Muscle of leg (tissue), 16 donors: ENCODE measurements at places on chromosomes 16 and 17. TPM values are rescaled to one million over a fixed set of nuclear protein-coding genes. Genes with fewer than 3 reads are reported as not detected.

DNA sequence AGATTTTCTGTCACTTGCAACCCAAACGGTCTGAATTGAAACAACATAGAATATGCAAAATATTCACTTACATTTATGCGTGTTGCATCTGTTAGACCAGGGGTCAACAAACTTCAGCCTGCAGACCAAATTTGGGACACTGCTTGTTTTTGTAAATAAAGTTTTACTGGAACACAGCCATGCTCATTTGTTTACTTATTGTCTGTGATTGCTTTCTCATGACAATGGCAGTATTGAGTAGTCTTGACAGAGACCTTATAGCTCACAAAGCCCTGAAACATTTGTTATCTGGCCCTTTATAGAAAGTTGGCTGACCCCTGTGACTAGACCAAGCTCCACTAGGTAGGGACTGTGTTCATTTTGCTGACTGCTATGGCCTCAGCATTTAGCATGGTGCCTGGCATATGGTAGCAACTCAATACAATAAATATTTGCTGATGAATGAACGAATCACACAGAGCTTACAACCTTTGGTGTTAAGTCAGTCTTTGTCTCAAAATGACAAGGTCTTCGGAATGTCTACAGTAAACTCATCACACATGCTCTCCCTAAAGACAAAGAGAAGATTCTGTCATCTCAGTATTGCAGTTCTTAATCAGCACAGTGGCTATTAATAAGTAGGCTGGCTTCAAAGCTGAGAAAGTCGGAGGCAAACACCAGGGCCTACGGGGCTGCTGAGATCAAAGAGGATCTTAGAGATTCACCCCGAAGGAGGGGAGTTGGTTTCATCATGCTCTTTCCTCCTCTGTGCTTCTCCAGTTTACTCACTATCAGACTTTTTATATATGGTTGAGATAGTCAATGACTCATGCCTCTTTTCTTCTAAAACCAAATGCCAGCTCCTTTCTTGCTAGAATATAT, 95.2 kb upstream of the AXIN2 start:
- DNase-seq, result no peak
- H3K4me1 ChIP-seq, result no peaks in the 10 kb centered on the region
- no peak overlapping the region for H3K4me3 ChIP-seq
- H3K27ac ChIP-seq, result no peak overlapping the region

Gene EVPL
- total RNA-seq, result not detected

- H3K36me3 ChIP-seq, result no peaks in the 10 kb centered on the region
- peaks cover 6% of the 10 kb centered on the region for H3K27me3 ChIP-seq
- peak; percentile 57 for DNase-seq
- no peak overlapping the region for H3K27ac ChIP-seq
- peaks cover 1% of the 10 kb centered on the region for H3K4me1 ChIP-seq
- H3K4me3 ChIP-seq, result no peak overlapping the region
Observed at GRCh38 chr16:28549301-28549899, 4.3 kb upstream of the SGF29 start.

DNA sequence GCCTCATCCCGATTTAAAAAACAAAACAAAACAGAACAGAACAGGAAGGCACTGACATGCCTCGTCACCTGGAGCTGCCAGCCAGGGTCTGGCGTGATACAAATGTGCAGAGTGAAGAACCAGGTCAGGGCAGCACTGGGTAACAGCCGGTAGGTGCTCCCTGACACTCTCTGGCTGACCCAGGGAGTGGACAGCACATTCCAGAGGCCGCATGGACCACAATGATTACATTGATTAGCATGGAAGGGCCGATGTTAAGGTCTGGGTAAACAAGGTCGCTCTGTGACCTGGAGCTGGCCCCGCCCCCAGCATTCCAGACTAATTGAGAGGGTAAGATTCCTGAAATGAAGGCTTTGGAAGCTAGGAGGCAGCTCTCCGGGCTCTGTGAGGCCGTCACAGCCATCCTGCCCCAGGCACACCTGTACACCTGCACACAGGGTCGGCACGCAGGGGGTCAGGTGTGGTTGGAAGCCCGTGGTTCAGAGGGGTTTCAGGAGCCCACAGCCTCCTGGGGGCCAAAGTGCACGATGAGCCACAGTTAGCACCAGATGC, 21.4 kb downstream of the PIEZO1 start:
- H3K4me1 ChIP-seq, result peaks cover 35% of the 10 kb centered on the region
- peaks cover 13% of the 10 kb centered on the region for H3K27me3 ChIP-seq
- no peak overlapping the region for H3K27ac ChIP-seq
- no peak for DNase-seq
- peaks cover 13% of the 10 kb centered on the region for H3K36me3 ChIP-seq

DNA sequence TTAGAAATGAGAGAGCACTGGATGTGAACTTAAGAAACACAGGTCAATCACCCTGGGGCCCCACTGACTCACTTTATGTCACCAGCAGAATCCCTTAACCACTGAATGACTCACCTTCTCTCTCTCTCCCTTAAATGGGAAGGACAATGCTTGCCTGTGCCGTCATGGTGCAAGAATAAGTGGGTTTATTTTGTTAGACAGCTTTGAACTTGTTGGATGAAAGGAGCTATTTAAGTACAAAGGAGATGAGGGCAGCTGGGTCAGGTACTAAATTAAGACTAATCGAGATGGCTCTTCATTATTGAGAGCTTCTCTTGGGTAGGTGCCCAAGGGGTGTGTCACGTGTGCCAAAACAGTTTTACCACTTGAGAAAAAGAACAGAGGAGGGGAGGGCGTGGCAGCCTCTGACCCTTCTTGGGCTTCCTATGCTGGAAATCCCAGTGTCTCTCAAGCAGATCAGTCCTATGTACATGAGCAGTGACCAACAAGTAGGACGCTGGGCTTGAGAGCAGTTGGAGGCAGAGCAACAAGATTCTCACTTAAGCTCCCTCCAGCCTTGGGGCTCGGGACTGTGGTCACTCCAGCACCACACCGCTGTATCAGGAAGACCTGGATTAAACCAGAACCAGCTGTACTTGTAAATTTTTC, 6.7 kb upstream of the KRT31 start:
- no peak overlapping the region for H3K4me3 ChIP-seq
- H3K27ac ChIP-seq, result no peak overlapping the region
- peaks cover 4% of the 10 kb centered on the region for H3K27me3 ChIP-seq
- H3K4me1 ChIP-seq, result no peaks in the 10 kb centered on the region
- no peaks in the 10 kb centered on the region for H3K36me3 ChIP-seq

DNA sequence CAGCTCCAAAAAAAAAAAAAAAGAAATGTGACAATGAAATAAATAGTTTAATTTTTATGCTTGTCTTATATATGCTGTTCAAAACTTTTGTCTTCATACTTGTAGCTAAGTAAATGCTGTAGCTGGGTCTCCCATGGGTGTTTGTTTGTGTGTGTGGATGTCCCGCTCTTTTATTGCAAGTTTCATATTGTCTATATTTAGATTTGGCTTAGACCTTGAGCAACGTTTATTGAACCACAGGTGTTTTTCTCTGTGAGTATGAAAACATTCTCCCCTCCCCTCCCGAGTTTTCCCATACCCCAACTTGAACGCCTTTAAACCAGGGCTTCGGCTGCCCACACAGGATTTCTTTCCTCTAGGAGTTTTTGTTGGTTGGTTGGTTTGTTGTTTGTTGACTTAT, 45.2 kb downstream of the MFSD11 start:
- no peaks in the 10 kb centered on the region for H3K27me3 ChIP-seq
- no peak overlapping the region for H3K27ac ChIP-seq
- no peak overlapping the region for H3K4me3 ChIP-seq
- H3K4me1 ChIP-seq, result no peaks in the 10 kb centered on the region

Gene TBC1D3G
- total RNA-seq, result not detected

Gene RPH3AL
- 6.1 TPM for total RNA-seq
